ENCODE measurements at places on chromosomes 2 and 18. TPM values are rescaled to one million over a fixed set of nuclear protein-coding genes. Genes with fewer than 3 reads are reported as not detected.

CNTNAP5 gene
- 0.03 TPM for polyA plus RNA-seq

FABP1 gene
- 21.2 TPM for polyA plus RNA-seq

RAD51AP2 gene
- 0.38 TPM for polyA plus RNA-seq

DSC2 gene
- 48.3 TPM for polyA plus RNA-seq

PASK gene
- polyA plus RNA-seq, result 28.8 TPM

FAP gene
- 12.8 TPM for polyA plus RNA-seq

CCBE1 gene
- polyA plus RNA-seq, result 31.5 TPM

CYP26B1 gene
- polyA plus RNA-seq, result 13.8 TPM

TFCP2L1 gene
- polyA plus RNA-seq, result 68.0 TPM

CNGA3 gene
- polyA plus RNA-seq, result not detected

GATA6 gene
- polyA plus RNA-seq, result 7.3 TPM

KCNG3 gene
- 1.1 TPM for polyA plus RNA-seq

CHRNG gene
- 1.5 TPM for polyA plus RNA-seq

SERPINB7 gene
- 1.0 TPM for polyA plus RNA-seq

TANC1 gene
- polyA plus RNA-seq, result 64.8 TPM
